ENCODE measurements at places on chromosomes 3 and 15.

DNA sequence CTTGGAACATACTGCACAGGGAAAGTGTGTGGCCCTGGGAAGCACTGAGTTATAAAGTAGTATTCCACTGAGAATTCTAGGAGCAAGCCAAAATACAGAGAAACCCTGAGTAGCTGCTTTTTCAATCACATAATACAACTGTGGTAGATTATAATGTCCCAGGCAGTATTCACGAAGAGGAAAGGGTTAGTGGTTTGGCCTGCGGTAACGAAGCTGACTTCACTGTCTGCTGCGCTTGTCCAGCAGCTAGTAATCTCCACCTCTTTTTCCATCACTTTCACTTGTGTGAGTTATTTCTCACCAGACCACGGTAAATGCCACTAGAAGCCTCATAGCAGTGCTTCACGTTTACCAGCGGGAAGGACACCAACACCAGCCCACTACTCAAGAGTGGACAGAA, 34.4 kb downstream of the RPL39L start:
- DNase-seq: no peak

DNA sequence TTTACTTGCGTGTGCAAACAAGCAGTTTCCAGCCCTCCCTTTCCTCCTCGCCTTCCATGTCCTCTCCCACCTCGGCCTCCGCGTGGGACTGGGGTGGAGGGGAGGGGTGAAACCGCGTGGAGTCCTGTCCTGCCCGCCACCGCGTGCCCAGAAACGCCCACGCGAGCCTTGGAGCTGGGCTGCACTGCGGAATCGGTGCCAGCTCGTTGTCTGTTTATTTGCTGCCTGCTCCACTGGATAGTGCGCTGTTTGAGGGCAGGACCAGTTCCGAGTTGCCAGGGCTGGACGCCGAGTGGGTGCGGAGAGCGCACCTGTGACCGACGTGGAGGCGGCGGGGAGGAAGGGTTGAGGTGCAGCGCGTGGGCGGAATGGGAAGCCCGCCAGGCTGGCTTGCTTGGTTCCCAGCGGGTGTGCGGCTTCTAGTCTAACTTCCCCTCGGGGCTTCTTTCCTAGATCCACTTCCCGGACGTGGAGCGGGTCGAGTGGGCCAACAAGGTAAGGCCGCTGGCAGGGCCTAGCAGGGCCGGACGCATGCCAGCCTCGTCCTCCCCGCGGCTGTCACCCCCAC, 17.3 kb downstream of the ESYT3 start:
- no peak for DNase-seq

DNA sequence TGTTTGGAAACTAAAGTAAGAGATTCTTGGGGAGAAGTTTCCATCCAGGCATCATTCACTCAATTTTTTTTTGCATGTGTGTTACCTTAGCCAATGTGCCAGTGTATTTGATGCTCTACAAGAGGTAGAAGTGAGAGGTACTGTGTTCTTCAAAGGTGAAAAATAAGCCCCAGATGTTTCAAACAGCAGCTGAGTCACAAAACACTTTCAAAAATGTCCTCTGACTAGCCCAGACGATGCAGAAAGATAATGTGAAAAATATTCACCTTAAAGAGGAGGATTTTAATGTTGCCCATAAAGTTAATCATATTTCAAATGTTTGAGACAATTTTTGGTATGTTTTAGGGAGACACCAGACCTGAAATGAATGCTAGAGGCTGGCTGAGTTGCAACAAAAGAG, 107.7 kb upstream of the RASGRP1 start:
- DNase-seq: no peak

- no peak for DNase-seq
These were observed 119.4 kb upstream of the GPR149 start for GRCh38 chr3:154549391-154549790.
